Left kidney (tissue), 8 donors: ENCODE measurements at places on chromosomes 3 and 15. TPM values are rescaled to one million over a fixed set of nuclear protein-coding genes. Genes with fewer than 3 reads are reported as not detected.

PLCD1 gene
- polyA plus RNA-seq = 20.2 TPM

DNA sequence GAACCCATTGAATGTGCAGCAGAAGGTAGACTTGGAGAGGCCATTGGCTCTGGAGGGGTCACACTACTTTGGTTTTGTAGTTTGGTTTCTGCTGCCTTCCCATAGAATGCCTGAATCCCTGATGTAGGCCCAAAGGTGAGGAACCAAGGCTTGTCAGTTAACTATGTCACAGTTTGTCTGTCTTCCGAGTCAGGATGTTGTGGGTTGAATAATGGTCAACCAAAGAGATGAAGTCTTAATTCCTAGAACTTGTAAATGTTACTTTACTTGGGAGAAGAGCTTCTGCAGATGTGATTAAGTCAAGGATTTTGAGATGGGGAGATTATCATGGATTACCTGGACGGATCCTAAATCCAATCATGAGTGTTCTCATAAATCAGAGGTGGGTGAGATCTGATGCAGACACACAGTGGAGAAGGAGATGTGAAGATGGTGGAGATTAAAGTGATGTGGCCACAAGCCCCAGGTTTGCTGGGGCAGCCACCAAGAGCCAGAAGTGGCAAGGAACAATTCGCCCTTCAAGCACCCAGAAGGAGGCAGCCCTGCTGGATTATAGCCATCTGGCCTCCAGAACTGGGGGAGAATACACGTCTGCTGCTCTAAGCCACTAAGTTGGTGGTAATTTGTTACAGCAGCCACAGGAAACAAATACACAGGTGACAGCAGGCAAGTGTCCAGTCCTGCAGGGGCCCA, 2.3 kb upstream of the CCR8 start:
- no peak for DNase-seq

DNA sequence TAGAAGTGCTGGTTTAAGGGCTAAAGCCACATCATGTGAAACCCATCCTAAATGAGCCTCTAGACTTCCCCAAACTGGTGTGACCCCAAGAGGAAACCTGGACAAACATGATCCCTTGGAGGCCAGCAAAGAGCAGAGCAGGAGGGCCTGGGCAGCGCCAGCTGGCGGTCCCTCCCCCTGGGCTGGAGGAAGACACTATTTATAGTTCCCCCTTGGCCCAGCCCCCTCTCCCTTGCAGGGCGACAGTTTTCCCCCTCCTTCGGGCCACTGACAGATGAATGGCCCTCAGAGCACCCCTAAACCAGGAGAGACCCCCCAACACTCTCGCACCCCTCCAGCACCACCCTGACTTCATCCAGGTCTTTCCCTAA, 2.9 kb downstream of the UCN2 start:
- DNase-seq = no peak

GRCh38 chr3:100005665-100006393, 108.5 kb downstream of the FILIP1L start:
- no peak for DNase-seq

- DNase-seq = no peak
Observed at GRCh38 chr3:150291515-150291914, 116.6 kb upstream of the TSC22D2 start.

DNA sequence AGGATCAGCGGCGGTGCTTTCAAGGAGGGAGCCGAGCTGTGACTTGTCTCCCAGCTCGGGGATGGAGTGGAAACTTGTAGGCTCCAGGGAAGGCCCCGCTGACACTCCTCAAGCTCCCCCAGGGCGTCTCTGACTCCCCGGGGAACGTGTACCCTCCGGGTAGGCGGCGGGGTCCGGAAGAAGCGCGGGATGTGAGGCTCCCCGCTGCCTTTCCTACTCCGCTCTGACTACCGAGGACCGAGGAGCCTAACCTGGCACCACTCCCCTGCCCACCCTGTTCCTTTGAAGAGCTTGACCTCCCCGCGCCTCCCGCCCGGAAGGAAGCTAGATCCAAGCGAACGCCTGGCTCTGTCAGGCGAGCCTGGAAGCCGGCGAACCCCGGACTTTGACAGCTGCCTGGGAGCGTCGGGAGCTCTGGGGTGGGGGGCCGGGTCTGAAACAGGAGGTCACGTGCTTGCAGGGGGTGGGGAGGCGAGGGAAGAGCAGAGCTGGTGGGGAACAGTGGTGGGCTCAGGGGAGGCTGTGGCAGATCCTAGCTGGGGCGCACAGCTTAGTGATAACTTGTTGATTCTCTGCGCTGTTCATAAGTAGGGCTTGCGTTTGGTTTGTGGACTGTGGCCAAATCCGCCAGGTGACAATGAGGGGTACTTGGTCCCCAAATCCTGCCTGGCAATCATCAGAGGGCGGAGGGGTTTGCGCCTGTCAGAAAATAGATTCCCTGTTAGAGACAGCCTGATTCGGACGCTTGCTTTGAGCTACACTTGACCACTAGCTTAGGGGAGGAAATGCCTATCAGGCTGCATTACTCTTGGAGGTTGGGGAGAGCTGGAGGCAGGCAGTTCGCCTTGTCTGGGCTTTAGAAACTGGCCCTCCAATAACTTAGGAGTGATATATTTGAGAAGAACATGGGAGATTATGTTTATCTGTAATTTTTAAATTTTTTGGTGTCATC, 1.2 kb downstream of the CLSTN2 start:
- DNase-seq = peak; percentile 40

GRCh38 chr3:64894006-64894405, 206.2 kb upstream of the ADAMTS9 start:
- DNase-seq = no peak

TMEM212 gene
- polyA plus RNA-seq = 0.32 TPM

CPEB1 gene
- 2.2 TPM for polyA plus RNA-seq

DNA sequence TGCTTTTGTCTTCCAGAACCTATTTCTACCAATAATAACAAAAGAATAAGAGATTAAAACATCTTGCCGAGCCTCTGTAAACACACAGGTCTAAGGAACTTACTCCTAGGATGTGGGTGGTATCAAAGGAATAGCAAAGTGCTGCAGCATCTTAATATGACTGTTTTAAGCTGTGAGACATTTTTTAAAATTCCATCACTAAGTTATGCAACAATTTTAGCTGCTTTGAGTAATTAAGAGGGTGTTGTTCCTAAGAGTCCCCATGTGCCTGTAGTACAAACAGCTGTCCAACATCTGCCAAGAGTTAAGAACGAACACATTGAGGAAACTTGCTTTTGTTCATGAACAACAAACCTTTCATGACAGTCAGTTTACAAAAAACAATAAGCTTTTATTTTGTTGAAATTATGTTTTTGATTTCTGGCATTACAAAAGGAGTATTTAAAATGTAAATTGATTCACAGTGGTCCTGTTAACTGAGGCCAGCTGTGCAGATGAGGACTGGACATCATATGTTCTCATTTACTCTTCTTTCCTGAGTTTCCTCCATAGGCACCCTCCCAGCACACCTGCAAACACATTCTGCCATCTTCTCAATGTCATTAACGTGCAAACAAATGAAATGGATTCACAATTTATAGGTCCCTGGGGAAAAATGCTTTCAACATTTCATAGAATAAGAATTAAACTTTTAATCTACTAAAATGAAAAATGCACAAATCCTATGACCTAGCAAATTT, 337.3 kb upstream of the ARHGEF26 start:
- DNase-seq = no peak

DNA sequence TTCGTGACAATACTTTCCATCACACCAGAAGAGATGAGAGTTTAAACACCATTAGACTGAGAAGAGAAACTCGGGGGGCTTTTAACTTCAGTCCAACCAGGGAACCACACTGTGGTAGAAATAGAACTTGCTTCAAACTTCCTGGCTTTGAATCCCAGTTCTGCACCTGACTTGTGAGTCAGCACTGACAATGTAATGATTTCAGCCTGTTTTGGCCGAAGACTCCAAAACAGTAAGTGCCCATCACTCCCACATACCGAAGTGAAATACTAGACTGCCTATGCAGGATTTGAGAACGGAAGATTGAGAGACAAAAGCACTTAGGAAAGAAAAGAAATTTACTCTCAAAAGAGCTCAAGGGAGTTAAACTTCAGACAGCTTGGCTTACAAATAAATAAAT, 27.0 kb downstream of the C2CD4B start:
- peak; percentile 31 for DNase-seq

DNA sequence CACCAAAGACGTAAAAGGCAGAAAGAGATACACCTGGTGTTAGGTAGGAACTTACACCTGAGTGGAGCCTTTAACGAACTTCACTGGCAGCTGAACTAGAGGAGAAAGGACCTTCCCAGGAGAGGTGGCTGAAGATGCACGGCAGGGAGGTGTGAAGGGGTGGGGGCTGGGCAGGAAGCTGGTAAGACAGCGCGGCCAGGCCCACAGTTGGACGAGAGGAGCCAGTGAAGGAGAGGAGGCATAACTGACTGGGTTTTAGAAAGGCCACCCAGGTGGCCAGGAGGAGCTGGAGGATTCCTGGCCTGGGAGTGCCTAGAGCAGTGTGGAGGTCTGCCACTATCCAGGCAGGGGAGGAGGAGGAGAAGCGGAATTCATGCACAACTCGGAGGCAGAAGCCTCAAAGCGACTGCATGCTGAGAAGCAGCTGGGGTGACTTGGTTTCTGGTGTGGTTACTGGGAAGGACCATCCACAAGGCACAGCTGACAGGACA, 51.9 kb downstream of the SLC41A3 start:
- no peak for DNase-seq

GRCh38 chr3:169848741-169849140, 21.0 kb downstream of the LRRC31 start:
- DNase-seq = no peak

DNA sequence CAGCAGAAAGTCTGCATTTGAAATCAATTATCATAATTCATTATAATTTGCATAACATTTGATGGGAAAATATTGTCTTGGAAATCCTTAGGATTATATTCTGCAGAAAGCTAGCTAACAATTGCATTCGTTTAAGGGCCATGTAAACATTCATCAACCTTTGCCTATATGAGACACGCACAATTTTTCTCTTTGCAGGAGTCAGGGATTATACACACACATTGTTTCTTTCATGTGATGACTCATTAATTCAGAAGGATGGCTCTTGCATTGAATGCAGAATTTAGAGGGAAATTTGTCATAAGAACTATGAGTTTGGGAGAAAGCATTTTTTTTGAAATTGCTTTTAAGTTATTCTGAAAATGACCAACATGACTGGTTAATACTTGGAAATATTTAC, 844.7 kb downstream of the DIPK2A start:
- no peak for DNase-seq

GRCh38 chr3:141114816-141115460, 63.8 kb downstream of the SPSB4 start:
- no peak for DNase-seq

- no peak for DNase-seq
Observed at GRCh38 chr3:156620260-156620659, 54.1 kb upstream of the TIPARP start.

DNA sequence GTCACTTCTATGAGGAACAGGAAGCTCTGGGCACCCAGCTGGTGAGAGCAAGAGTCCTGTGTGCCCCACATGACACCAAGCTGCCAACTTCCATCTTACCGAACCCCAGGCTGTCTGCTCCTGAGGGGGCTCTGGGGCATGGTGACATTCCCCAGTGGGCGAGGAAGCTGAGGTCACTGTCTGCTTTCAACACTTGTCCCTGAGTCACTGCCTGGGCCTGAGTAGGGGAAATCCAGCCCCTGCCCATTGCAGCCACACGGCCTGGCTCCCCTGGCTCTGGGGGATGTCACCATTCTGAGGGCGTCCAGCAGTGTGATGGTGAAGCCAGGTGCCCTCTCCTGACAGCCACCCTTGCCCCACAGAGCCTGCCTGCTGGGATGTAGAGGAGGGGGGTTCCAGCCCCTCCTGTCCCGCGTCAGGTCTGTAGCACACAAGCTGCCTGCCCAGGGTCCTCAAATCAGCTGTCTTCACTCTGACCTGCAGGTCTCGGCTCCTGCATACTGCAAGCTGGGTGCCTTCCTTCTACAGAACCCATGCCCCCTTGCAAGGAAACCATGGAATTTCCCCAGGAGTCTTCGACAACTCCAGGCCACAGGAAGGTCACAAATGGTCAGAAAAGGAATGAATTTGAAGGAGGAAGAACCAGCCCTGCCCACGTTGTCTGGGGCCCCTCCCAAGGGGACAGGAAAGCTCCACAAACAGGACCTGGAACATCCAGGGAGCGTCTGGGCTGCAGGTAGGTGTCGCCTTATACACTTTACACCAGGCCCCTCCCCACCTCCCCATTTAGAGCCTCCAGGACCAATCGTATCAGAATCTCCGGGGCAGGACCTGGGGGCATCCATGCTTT, 69.9 kb upstream of the GATM start:
- DNase-seq = no peak

DNA sequence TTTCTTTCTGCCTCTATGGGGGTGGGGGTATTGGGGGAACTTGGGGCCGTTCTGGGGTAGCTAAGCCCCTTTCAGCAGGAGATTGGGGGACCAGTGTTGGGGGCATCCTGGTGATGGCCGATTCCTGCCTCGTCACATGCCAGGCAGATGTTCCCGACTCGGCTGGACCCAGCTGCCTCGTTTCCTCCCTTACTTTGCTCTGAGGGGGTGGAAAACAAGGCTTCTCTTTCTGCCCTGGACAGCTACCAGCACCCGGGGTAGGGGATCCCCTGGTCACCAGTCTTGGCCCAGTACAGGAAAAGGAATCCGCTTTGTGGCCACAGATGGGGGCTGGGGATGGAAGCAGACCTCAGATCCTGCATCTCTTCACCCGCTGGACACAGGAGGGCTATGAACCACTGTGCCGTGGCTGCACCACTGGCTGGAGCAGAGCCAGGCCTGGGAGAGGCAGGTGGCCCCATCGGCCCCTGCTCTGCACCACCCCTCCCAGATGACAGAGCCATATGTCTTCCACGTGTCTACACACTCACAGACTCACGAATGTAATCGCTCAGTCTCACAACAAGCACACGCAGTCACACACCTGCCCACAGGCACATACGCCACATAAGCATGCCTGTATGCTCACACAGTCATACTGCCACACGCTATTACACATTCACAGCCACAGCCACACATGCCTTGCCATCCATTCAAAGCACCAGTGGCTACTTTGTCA, 12.4 kb downstream of the SNX33 start:
- DNase-seq = no peak

GRCh38 chr3:67737906-67738865, 83.8 kb upstream of the SUCLG2 start:
- DNase-seq = no peak

DNA sequence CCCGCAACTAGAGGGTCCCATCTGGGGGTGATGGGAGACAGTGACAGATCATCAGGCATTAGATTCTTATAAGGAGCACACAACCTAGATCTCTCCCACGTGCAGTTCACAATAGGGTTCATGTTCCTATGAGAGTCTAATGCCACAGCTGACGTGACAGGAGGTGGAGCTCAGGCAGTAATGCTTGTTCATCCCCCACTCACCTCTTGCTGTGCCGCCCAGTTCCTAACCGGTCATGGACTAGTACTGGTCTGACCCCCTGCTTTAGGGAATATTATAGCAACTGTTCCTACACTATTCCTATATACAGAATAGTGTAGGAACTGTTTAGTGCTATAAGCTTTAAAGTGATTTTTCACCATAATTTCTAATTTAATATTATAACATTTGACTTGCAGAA, 128.1 kb upstream of the AZI2 start:
- DNase-seq = no peak

ZNF280D gene
- polyA plus RNA-seq = 61.2 TPM

DNA sequence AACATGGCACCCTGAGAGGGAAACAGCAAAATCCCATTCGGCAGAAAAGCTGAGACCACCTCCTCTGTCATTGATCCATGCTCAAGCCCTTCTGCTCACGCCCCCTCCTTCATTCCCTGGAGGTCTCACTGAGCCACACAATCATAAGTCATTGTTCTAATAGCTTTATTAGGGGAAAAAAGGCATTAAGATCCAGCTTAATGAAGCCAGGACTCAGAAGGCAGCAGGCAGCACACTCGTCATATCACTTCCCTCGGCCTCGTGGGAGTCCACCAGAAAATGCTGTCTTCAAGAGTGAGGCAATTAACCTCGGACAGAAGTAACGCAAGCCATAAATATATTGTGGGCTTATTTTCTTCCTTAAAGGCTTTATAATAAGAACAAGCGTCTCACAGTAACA, 153.9 kb upstream of the PPP2R3A start:
- no peak for DNase-seq
